Urothelium cell line (cell line): ENCODE measurements at places on chromosomes 2 and 18.

DNA sequence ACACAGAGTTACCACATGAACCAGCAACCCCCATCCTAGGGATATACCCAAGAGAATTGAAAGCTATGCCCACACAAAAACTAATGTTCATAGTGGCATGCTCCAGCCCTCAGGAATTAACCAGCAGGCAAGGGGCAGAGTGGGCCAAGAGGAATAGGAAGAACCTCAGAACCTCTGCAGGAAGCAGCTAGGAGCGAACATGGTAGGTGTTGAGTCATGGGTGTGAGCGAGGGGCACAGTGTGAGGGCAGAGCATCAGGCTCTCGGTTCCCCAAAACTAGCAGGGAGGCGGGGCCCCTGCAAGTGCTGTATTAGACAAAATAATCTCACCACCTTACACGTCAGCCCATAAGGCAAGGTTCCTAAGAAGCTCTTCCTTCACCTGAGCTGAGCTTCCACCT, 5.6 kb upstream of the RUFY4 start:
- DNase-seq, result no peak

GRCh38 chr18:3840766-3841165, 390.8 kb downstream of the TGIF1 start:
- DNase-seq, result no peak

- no peak for DNase-seq
These were observed 27.6 kb upstream of the RMDN2 start for GRCh38 chr2:37897511-37897910.

- no peak for DNase-seq
These were observed 57.4 kb downstream of the SPP2 start for GRCh38 chr2:234107861-234108260.

DNA sequence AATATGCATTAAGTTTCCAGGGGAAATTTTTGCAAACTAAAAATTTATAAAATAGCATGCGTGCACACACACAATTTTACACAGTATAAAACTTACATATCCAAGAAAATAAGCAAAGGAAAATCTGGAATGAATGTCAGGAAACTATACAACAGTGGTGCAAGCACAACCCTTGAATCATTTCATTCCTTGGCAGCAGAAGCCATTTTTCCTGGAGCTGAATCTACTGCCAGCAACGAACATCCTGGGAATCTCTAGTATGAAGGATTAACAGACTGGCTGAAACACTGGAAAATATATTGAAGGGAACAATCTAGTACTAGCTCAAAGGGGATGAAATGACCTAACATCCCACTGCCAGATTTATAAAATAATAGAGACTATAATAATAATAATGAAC, 235.3 kb downstream of the DYM start:
- no peak for DNase-seq

DNA sequence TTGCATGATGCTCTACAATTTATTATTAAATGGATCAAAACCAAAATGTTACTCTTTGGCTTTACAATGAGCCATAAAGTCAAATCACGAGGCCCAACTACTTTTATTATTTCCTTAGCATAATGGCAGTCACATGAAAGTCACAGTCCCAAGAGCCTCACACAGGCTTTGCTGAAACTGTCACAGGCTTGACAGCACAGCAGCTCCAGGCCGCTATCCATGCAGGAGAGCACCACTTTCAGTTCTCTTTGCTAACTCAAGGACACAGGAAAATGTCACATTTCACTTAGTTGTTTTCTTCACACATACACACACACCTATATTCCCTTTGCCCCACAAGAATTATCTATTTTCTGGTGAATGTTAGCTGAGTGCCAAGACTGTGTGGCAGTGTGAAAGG, 11.1 kb upstream of the MSGN1 start:
- no peak for DNase-seq

DNA sequence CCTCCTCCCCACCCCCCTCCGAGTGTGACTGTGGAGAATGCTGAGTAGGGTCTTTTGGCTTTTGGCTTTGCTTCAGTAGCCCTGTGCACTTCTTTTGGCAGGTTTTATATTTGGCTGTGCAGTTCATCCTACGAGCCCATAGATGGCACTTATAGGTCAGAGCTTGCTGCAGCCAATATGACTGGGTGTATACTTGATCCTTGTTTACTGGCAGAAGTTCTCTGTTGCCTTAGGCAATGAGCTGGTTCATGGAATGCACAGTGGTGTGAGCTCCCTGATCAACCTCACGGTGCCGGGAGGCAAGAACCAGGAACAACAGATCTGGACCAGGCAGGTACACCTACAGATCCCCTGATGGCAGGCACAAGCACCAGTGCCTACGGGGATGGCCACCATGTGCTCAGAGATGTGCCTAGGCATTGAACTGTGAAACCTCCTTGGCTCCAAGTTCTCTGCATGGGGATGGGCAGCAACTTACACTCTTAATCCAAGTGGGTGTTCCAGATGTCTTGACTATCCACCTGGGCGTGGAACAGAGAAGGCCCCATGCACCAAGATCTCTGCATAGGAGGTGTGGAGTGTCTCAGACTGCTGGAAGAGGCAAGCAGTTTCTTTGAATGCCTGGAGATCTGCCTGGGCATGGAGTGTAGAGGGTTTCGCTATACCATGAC, 190.4 kb downstream of the KIAA1328 start:
- DNase-seq, result no peak

GRCh38 chr2:172843266-172843582, 107.6 kb downstream of the RAPGEF4 start:
- DNase-seq, result no peak

DNA sequence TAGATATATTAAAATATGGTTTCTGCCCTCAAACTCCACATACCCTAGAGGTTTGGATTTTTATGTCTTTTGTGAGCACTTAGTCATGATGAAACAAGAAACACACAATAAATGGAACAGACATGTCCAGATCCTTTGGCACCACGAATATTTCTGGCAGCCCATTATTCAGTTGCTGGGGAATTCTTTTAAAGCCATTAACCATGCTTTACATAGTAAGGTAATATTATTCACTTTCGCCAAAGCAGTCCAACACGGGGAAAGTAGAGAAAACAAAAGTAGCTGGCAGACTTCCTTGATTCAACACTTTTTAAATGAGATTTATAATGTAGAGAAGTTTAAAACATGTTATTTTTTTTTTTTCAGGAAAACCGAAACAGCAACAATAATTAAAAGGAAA, 235.4 kb downstream of the PIEZO2 start:
- no peak for DNase-seq

DNA sequence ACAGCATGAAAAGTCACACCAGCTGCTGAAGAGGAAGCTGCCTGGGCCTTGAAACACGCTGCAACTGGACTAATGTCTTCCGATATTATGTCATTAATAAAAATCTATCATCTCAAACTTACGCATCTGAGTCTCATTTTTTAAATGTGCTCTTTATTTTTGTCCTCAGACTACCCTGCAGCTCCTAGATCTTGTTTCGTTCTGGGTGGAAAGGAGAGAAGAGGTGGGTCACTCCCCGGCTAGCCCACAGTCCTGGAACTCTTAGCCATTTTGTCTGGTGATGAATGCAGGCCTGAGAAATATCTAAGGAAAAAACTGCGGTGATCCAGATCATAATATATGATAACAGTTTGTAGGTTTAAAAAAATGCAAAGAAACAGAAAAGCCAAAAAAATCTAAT, 73.3 kb downstream of the TXNL1 start:
- DNase-seq, result no peak

DNA sequence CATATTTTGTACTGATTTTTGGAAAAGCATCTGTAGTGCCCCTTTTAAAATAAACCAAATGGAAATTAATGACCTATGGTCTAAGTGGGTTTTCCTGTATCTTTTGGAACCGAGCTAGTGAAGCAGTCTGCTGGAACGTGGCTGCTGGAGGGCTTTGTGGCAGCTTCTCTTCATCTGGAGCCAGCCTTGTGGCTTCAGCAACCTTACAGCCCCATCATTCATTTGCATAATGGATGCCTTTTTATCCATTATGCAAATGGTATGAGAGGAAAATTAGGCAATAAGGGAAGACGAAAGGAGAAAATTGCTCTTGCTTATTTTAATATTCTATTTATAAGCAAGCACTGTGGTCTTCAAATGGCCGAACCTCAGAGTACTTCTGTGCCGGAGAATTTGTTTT, 421.0 kb downstream of the PARD3B start:
- no peak for DNase-seq

GRCh38 chr2:169978402-169979017, 151.3 kb downstream of the UBR3 start:
- DNase-seq, result no peak
